T-helper 17 cell (primary cell): ENCODE measurements at places on chromosomes 4 and X. TPM values are rescaled to one million over a fixed set of nuclear protein-coding genes. Genes with fewer than 3 reads are reported as not detected.

GRCh38 chr4:114839986-114840385 is 241.4 kb downstream of the UGT8 start:
- H3K4me3 ChIP-seq, result no peak overlapping the region
- H3K4me1 ChIP-seq, result no peaks in the 10 kb centered on the region
- no peak overlapping the region for H3K27ac ChIP-seq
- no peaks in the 10 kb centered on the region for H3K36me3 ChIP-seq
- H3K27me3 ChIP-seq, result no peaks in the 10 kb centered on the region

Gene MSANTD1
- total RNA-seq, result 1.7 TPM

- peaks cover 54% of the 10 kb centered on the region for H3K27me3 ChIP-seq
- no peak within 1 kb of the TSS for H3K4me3 ChIP-seq
- H3K27ac ChIP-seq, result no peak within 1 kb of the TSS
- peaks cover 5% of the 10 kb centered on the region for H3K4me1 ChIP-seq
These were observed at the start of gene CRMP1 for GRCh38 chr4:5893004-5893580. Gene CRMP1 (minus strand): TSS chr4:5893086. CDS start chr4:5892969, 117 bp downstream.

DNA sequence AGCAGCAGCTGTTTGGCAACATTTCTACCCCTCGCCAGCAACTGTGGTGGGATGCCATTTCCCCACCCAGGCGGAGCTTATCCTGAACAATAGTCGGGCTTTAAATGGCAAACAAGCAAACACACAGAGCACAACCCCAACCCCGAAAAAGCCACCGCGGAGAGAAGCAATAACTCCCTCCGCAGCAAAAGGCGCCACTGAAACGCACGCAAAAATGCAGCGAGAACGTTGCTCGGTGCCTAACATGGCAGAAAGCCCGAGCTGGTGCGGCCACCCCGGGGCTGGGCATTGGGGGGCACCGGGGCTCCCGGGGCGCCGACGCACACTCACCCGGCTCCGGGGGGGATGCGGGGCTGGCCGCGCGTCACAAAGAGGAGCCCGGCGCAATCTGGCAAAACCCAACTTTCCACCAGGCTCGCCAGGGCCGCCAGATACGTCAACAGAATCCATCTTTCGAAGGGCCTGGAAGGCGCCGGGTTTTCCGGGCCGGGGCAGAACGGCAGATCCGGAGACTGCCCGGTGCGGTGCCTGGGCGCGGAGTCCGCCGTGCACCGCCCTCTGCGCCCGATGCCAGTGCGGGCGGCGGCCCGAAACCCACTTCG is 818 bp downstream of the RAI2 start:
- peaks cover 3% of the 10 kb centered on the region for H3K4me1 ChIP-seq
- H3K4me3 ChIP-seq, result peak overlapping the region; percentile 85
- no peak for DNase-seq

Gene FGF2
- not detected for total RNA-seq

DNA sequence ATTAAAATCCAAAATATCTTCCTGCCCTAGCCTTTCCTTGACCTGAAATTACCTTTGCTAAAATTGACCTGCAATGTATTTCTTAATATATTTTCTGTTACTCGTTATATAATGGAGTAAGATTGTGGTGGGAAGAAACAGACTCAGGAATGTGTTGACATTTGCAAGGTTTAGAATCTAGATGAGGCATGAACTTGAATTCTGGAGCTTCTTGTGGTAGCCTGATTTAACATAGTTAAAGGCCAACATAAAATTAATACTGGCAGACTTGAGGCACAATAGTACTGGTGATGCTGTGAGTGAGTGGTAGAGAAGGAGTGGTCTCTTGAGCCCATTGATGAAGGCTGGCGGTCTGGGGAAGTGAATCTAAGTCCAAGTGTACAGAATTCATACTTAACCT is 197.9 kb upstream of the SPRY1 start:
- DNase-seq, result no peak
- no peak overlapping the region for H3K27ac ChIP-seq
- no peaks in the 10 kb centered on the region for H3K36me3 ChIP-seq
- no peaks in the 10 kb centered on the region for H3K4me1 ChIP-seq
- no peak overlapping the region for H3K4me3 ChIP-seq

Gene GRIA2
- not detected for total RNA-seq

DNA sequence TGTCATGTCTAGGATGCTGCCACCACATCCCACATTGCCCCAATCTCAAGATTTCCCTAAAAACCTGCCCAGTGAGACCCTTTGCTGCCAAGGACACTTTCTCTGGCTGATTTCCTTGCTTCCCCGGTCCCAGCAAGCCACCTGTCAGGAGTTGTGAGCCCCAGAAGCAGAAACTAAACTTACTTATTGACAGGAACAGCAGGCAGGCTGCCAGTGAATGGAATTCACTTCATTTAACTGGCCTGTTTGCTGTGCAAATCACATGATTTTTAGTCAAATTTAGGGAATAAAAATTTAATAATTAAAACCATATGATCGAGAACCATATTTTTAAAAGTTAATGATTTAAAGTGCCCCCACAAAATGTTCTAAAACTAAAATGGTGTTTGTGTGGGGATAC is 48.5 kb downstream of the MAMLD1 start:
- no peak overlapping the region for H3K27ac ChIP-seq
- H3K36me3 ChIP-seq, result no peaks in the 10 kb centered on the region
- peaks cover 18% of the 10 kb centered on the region for H3K4me1 ChIP-seq
- no peak overlapping the region for H3K4me3 ChIP-seq
- no peak for DNase-seq

GRCh38 chr4:177177541-177178081 is 132.1 kb upstream of the NEIL3 start:
- H3K4me3 ChIP-seq, result no peak overlapping the region
- DNase-seq, result no peak
- H3K27me3 ChIP-seq, result no peaks in the 10 kb centered on the region
- no peaks in the 10 kb centered on the region for H3K4me1 ChIP-seq

Gene XKRX
- 0.30 TPM for total RNA-seq

- H3K4me3 ChIP-seq, result no peak overlapping the region
- no peak for DNase-seq
- H3K4me1 ChIP-seq, result no peaks in the 10 kb centered on the region
- no peak overlapping the region for H3K27ac ChIP-seq
- no peaks in the 10 kb centered on the region for H3K27me3 ChIP-seq
- no peaks in the 10 kb centered on the region for H3K36me3 ChIP-seq
These were observed 31.0 kb downstream of the XK start for GRCh38 chrX:37716602-37717001.

Gene MAGEB17
- not detected for total RNA-seq

- H3K36me3 ChIP-seq, result peaks cover 2% of the 10 kb centered on the region
- peaks cover 3% of the 10 kb centered on the region for H3K4me1 ChIP-seq
- H3K27ac ChIP-seq, result peak overlapping the region; percentile 99
- no peaks in the 10 kb centered on the region for H3K27me3 ChIP-seq
- H3K4me3 ChIP-seq, result no peak overlapping the region
These were observed 110.7 kb downstream of the GNL3L start for GRCh38 chrX:54640736-54641135.

Gene RRH
- total RNA-seq, result not detected

Gene ESX1
- not detected for total RNA-seq

Gene ZNF674
- total RNA-seq, result 1.6 TPM
